ENCODE measurements at places on chromosomes 5 and 9. TPM values are rescaled to one million over a fixed set of nuclear protein-coding genes. Genes with fewer than 3 reads are reported as not detected.

DNA sequence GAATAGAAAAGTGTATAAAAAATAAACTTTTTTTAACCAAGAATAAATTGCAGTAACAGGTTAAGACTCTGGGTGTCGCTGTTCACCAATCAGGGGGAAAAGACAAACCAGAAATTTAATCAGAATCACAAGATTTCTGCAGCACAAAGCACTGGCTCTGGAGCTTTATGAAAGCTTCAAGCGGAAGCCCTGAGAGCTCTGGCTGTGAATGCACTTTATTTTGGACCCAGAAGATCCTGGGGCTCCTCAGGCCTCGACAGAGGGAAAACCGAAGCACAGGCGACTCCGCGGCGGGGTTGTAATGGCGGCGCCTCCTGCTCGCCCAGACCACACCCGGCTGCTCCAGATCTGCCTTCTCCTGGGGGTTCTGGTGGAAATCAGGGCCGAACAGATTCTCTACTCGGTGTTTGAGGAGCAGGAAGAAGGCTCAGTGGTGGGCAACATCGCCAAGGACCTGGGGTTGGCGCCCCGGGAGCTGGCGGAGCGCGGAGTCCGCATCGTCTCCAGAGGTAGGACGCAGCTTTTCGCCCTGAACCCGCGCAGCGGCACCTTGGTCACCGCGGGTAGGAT lies at the start of gene PCDHGA4:
Gene PCDHGA4, plus strand, starts transcription at position 122 of the 570 bp plus-strand sequence. Its CDS starts 87 bp downstream, at position 209.
- no peak for DNase-seq

DNA sequence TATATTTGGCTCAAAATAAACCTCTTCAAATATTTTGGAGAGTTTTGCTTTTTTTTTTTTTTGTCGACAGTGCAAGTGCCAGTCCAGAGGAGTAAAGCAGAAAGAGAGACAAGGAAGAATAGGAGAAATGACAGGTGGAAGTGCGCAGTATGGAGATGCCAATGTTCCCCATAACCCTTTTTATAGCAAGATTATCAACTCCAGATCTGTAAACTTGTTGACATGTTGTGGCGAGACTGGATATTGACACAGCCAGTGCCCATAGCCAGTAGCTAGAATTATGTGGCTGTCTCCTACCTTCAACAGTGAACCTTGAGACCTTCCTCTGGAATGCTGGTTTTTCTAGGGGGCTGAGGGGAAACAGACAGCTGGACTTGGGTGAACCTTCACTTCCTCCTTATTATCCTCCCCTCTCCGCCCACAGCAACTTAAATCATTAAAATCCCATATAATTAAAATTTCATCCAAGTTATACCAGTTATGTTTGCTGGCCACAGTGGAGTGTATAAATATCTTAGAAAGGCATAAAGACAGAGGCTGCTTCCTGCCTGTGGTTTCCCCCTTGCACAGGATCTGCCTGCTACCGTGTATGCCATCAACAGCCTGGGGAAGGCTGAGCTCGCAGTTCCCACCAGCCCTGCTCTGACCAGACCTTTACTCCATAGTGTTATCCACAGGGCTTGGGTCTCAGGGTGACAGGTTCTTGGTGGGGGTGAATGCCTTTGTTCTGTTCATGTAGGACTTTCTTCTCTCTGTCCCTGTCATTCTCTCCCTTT lies 112.3 kb upstream of the ANKH start:
- no peak for DNase-seq

PCDHA12 gene
- 0.23 TPM for polyA plus RNA-seq

DNA sequence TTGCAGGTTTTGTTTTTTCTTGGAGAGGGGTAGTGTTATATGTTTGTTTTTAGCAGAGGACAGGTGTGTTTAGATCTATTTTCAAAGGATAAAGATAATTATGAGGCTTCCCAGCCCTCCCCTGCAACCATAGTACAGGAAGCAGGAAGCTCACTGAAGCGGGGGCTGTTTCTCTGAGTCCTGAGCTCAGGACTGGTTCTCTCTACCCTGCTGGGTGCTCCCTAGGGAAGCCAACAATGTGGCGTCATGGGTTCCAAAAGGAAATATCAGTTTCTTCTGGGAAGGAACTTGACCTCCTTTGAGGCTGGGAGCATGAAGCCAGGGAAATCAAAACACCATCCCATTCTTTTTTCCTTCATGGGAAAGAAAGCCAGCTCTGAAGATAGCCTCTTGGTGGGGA lies 62.2 kb downstream of the RAD23B start:
- no peak for DNase-seq
